Aorta (tissue), 5 donors: ENCODE measurements at places on chromosomes 7 and 10. TPM values are rescaled to one million over a fixed set of nuclear protein-coding genes. Genes with fewer than 3 reads are reported as not detected.
A peak's percentile ranks its signal among the peaks of the same experiment; 100 is the strongest.

DNA sequence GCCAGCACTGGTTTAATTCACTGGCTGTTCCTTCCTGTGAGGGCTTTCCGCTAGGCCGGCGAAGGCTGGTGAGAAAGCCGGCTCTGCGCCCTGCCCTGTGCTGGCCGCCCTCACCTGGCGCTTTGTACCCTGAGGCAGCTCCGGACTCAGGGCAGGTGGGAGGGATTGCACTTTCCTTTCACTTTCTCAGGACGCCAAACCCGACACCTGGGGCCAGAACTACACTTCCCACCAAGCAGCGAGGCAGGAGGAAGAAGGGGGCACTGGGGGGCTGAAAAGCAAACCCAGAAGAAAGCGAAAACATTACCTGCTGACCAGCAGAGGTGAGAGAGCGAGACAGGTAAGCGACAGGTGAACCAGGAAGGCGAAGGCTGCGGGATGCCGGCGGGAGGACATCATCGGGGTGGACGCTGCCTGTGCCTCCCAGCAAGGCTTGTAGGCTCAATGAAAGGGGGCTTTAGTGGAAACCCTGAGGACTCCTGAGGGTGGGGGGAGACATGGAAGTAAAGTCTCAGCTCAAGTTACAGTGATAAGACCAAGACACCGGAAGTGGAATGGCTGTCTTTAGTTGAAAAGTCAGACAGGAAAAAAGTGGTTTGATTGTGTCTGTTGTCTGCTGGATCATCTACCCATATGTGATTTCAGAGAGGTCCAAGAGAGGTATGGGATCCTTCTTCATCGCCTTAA, at the start of gene RAB19:
TSS of gene RAB19 (plus strand) at position 181 of the 687 bp plus-strand sequence. CDS start 3,589 bp downstream, outside the sequence.
- no peak for DNase-seq

The ANXA8 gene
- total RNA-seq: not detected

DNA sequence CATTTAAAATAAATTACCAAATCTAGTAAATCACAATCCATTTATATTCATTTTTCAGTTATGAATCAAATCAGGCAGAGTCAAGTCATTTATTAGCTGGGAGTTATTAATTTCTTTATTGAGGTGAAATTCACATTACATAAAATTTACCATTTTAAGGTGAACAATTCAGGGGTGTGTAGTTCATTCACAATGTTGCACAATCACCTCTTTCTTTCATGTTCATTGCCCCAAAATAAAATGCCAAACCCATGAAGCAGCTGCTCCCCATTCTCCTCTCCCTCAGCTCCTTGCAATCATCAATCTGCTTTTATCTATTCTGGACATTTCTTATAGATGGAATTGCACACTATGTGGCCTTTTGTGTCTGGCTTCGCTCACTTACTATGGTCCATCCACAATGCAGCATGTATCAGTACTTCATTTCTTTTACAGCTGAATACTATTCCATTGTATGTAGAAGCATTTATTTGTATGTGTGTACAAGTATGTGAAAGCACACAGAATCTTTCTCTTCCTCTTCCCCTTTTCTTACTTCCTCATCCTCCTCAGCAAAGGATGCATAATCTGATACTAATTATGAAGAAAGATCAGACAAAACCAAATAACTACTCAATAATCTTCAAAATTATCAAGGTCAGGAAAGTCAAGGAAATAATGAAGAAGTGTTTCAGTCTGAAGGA, 60.6 kb downstream of the LMBR1 start:
- DNase-seq: no peak

The CCZ1 gene
- total RNA-seq: 67.0 TPM

The PLAC9 gene
- total RNA-seq: 37.7 TPM

The TMEM176A gene
- 30.7 TPM for total RNA-seq

The PKD2L1 gene
- total RNA-seq: 0.71 TPM

- DNase-seq: no peak
Measured at GRCh38 chr7:148967602-148968001, 60.7 kb downstream of the PDIA4 start.

DNA sequence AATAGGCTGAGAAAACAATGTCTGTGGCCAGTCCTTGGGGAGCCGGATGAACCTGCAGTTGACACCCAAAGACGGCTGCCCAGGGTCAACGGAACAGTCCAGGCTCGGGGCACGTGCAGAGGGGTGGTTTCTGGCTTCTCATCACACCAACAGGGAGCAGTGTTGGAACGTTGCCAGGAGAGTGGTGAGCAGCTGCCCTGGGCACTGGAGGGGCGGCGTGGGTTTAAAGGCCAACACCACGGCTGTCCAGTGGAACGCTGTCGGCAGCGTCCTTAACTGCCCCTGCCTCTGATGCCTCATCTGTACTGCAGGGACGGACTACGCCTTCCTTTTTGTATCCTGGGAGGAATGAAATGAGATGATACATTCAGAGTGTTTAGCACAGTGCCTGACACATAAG, 19.8 kb downstream of the JCAD start:
- no peak for DNase-seq

- no peak for DNase-seq
Measured at GRCh38 chr7:134513169-134513752, 14.1 kb upstream of the AKR1B10 start.

The BICC1 gene
- 46.8 TPM for total RNA-seq

- no peak for DNase-seq
Measured at GRCh38 chr10:123906296-123906695, 14.7 kb upstream of the CPXM2 start.

The KEL gene
- 0.49 TPM for total RNA-seq

DNA sequence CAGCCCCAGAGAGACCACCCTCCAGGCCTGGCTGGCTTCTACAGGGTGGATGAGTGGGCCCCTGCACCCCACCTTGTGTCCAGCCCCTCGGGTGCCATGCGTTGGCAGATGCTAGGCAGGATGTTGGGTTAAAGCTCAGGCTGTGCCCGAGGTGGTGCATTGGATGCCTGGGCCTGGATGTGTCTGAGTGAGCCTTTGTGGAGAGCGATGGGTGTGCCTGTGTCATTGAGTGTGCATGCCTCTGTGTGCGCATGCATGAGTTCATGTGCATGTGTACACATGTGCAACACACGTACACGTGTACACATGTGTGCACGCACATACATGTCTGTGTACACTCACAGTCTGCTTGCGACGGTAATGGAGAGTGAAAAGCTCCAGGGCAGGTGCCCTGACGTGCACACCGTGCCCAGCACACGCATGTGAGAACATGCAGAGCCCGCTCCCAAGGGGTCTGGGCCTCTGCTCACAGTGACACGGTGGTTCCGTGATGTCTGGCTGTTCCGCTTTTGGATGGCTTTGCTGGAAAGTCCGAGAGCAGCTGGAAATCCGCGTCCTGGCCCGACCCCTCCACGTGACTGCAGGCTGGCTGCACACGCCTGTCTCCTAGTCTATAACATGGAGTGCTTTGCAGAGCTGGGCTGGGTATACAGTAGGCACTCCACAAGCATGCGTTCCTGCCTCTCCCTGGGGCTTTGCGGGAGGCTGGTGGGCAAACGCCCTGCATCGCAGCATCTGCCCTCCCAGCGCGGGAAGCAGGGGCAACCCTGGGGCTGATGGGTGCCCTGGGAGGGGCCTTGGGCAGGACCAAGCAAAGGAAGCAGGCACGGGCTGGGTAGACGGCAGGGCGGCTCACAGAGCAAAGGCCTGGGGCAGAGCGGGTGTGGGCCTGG, 36.9 kb downstream of the ELFN1 start:
- peak; percentile 25 for DNase-seq

DNA sequence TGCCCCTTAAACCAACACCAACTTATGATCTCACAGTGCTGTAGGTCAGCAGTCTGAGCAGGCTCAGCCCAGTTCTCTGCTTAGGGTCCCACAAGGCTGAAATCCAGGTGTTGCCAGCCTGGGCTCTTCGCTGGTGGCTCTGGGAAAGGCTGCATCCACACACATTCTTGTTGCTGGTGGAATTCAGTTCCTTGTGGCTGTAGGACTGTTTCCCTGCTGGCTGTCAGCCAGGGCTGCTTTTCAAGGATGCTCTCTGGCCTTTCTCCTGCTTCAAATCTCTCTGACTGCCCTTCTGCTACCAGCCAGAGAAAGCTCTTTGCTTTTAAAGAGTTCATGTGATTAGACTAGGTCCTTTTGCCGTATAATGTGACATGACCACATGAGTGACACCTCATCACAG, 15.3 kb downstream of the POLL start:
- no peak for DNase-seq

DNA sequence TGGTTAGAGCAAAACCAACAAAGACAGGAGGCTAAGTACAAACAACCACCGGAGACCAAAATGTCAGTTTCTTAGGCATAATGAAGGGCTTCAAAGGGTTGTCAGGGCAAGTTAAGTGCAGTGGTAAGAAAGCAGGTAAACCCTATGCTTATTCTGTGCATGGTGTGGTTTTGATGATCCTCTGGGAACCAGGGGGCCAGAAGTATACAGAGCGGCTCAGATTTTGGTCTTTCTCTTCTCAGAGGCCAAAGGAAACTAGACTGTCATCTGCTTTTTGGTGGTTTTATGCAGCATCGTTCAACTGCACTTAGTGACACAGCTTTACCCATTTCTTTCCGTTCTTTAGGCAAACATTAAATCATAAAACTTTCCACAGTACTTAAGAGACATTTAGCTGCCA, 332.7 kb upstream of the CELF2 start:
- DNase-seq: no peak

DNA sequence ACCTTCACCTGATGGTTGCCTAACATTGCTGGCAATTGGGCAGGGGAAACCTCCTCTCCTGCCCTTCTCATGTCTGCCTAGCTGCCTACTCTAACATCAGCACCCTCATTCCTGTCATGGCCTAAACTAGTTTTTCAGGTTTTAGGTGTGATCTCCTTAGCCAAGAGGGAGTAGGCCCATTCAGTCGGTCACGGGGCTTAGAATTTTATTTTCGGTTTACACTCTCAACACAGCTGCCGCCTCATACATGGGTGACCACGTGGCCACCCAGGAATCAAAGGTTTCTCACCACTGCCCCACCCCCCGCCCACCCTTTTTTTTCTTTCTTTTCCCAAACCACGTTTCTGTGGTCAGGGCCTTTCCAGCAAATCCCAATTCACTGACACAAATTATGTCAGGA, 97.2 kb downstream of the RALA start:
- DNase-seq: no peak
